Stimulated activated CD4-positive, alpha-beta T cell treated with anti-CD3 and anti-CD28 coated beads, Interleukin-4, amount 100 ng/mL, for 24 hours (primary cell): ENCODE measurements at places on chromosomes 5 and 9.

- DNase-seq: no peak
Measured at GRCh38 chr5:120901199-120901598, 437.1 kb downstream of the PRR16 start.

- DNase-seq: peak; percentile 57
Measured at GRCh38 chr9:110255463-110256379, 586 bp downstream of the TXN start.

DNA sequence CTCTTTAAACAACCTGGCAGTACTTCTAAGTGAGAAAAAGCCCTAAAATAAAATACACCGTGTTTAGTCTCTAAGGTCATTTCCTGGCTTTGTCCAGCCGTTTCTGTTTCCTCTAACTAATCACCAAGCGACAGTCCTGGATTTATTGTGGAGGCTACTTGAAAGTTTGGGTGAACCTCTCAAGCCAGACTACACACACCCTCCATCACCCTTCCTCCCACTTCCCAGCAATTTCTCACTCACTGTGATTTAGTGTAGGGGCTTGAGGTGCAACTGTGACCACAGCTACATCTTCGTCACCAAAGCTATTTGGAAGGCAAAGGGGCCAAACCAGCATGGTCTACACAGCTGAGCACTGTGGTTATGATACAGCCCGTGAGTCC is 240.0 kb upstream of the SLC24A2 start:
- DNase-seq: no peak

DNA sequence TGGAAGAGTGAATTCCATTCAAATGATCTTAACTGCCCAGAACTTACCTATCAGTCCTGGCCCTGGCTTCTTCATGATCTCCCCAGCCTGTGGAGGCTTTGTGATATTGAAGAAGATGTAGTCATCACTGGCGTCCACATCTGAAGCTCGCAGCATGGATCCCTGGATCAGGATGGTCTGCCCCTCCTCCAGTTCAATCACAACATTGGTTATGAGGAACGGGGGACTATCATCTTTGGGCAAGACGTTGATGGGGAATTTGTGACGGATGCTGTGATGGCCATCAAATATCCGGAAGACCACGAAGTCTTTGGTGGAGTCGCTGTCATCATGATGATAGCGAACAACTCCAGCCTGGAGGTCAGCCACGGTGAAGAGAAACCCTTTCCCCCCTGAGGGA is 68.0 kb downstream of the FREM1 start:
- DNase-seq: no peak

DNA sequence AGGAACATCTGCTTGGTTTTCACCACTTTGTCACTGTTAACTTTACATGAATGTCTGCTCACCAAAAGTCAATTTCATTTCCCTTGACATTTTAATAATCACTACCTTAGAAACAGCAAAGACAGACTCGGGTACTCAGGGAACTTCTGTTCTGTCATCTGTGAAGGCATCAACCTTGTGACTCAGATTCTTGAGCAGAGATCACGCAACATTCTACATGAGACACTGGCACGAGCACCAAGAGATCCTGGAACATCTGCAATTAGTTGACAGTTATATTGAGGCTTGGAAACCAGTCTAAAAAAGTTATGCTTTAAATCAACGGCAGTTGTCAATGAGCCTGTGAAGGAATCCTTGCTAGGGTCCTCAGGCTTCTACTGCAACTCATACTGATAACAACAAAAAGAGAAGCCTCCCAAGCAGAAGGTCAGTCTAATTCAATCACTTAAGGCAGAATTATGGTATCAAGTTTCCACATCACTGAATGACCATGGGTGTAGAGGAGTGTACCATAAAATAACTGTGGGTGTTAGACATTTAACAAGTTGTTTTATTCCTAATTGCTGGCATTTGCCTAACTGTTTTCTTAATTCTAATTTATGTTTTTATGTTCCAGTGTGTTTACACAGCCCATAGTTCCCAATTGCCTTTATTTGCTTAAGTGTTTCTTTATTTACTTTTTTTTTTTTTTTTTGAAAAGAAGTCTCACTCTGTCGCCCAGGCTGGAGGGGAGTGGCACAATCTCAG is 3.3 kb upstream of the PBX3 start:
- no peak for DNase-seq

GRCh38 chr9:124725068-124725452 is 46.1 kb downstream of the NR6A1 start:
- DNase-seq: no peak

DNA sequence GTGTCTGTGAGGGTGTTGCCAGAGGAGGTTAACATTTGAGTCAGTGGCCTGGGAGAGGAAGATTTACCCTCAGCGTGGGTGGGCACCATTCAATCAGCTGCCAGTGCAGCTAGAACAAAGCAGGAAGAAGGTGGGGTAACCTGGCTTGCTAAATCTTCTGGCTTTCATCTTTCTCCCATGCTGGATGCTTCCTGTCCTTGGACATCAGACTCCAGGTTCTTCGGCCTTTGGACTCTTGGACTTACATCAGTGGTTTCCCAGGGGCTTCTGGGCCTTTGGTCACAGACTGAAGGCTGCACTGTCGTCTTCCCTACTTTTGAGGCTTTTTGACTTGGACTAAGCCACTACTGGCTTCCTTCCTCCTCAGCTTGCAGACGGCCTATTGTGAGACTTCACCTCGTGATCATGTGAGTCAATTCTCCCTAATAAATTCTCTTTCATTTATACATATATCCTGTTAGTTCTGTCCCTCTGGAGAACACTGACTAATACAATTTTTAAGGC is 38.1 kb downstream of the PBX3 start:
- peak; percentile 9 for DNase-seq

DNA sequence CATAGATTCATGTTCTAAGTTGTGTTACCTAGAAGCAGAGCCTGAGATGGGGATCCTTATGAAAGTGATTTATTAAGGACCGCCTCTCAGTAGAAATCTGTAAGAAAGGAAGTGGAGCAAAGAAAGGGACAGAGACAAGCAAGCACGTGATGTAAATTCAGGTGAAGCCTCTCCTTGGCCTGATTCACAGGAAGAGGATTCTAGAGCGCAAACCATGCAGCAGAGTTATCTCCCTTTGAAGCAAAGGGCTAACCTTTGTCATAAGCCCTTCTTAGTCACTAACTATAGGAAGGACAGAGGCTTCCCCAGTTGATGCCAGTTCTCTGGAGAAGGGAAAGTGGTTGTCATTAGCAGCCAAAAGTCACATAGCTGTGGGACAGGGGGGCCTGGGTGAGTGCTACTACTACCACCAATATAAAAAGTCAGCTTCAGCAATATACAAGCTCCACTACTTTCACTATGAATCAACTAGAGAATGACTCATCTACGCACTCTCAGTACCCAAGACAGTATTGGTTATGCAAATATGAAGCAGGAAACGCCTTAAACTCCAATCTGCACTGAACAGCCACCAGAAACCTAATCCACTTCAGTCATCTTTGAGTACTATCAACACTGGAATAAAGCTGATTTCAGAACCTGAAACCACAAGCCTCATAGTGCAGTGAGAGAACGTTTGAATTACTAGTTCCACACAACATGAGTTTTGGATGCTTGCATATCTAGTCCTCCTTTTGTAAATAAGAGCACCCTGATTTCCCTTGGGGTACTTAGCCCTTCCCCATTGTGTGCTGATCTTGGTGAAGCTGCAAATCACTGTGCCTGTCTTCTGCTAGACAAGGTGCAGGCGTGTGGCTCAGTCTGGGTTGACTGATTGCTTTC is 162.7 kb downstream of the ZNF608 start:
- DNase-seq: peak; percentile 16

- no peak for DNase-seq
Measured at GRCh38 chr5:2909035-2909434, 157.6 kb upstream of the IRX2 start.

DNA sequence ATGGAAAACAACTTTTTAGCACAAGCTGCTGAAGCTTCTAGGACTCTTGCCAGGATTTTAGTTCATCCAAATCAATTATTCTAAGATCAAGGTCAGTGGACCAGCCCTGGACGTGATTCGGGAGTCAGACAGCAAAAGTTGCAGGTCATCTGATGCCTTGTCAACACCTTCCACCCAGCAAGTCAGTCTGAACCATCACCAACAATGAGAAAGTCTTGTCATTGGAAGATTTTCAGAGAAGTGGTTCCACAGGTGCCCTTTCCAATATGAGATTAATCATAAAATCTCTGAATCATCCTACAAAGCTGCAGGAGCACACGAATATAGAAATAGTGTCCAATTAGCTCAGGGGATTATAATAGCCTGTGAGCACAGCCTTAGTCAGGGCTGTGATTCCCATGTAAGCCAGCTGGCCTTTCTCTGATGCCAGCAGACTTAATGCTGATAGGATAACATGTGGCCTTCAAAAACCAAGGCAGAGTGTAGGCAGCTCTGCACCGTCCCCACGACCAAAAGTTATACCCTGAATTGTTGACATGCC is 445.0 kb upstream of the TRPC7 start:
- no peak for DNase-seq

DNA sequence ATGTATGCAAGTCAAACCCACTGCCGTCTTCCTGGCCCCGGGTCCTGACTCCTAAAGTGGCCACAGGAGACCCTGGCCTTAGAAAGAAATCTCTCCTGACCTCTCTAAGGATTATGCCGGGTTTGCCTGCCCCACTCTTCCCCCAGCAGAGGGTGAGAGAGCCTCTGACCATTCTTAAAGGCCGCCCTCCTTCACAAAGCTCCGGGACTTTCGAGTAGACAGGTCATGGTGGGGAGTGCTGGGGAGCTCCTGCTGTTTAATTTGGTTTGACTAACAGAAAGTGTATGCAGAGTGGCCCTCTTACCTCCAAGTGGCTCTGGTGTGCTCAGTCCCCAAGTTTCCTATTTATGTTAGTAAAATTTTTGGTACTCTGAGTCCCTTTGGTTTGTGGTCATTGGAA is 111.8 kb downstream of the LRRC70 start:
- DNase-seq: no peak

GRCh38 chr5:43195670-43196265 is 3.7 kb downstream of the NIM1K start:
- DNase-seq: no peak

DNA sequence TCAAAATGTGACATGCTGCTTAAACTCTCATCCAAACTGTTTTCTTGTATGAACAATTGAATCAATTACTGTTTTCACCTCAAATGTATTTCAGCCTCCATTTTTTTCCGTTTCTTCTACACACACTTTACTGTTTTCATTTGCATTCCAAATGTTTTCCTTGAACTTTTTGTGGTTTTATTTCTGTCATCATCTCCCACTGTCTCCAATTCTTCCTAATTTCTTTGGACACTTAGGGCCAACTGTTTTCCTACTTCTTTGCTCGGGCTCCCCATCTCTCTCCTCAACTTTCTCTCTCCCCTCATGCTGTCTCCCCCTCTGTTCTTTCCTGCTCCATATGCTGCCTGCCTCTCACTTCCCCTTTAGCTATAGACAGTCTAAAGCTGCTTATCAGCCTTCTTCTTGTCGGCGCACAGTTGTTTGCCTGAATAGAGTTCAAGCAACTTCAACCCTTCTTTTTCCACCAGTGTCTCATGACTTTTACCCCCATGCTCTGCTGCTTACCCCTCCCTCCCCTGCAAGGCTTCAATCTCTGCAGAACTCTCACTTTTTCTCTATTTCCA is 443.4 kb downstream of the DTWD2 start:
- DNase-seq: no peak

- DNase-seq: no peak
Measured at GRCh38 chr5:154077696-154078095, 38.9 kb downstream of the MFAP3 start.

- DNase-seq: no peak
Measured at GRCh38 chr5:146662229-146662628, 146.2 kb upstream of the GPR151 start.

- DNase-seq: no peak
Measured at GRCh38 chr5:87570366-87570765, 157.6 kb upstream of the CCNH start.

DNA sequence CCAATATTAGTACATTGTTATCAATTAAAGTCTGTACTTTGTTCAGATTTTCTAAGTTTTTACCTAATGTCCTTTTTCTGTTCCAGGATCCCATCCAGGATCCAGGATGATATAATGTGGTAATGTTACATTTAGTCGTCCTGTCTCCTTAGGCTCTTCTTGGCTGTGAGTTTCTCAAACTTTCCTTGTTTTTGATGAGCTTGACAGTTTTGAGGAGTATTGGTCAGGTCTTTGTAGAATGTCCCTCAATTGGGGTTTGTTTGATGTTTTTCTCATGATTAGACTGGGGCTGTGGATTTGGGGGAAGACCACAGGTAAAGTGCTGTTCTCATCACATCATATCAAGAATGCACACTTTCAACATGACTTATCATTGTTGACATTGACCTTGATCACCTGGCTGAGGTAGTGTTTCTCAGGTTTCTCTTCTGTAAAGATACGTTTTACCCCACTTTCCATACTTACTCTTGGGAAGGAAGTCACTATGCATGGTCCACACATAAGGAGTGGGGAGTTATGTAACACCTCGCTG is 9.6 kb downstream of the NDFIP1 start:
- no peak for DNase-seq

- DNase-seq: no peak
Measured at GRCh38 chr9:117462861-117463260, 48.0 kb upstream of the ASTN2 start.
